Hematopoietic multipotent progenitor cell treated with erythropoietin and hydrocortisone succinate and interleukin-3 and kit ligand, for 4 days (in vitro differentiated cells): ENCODE measurements at places on chromosomes 13 and 19.

- DNase-seq, result no peak
These were observed 97.9 kb downstream of the DLEU7 start for GRCh38 chr13:50745542-50746115.

- no peak for DNase-seq
These were observed 167.4 kb upstream of the OBI1 start for GRCh38 chr13:78826312-78826711.

GRCh38 chr19:1860042-1860775 lies 3.2 kb downstream of the KLF16 start:
- DNase-seq, result peak; percentile 83

GRCh38 chr19:4645718-4646117 lies 6.4 kb downstream of the TNFAIP8L1 start:
- no peak for DNase-seq

GRCh38 chr13:95564733-95565291 lies 12.3 kb downstream of the CLDN10 start:
- DNase-seq, result peak; percentile 54

DNA sequence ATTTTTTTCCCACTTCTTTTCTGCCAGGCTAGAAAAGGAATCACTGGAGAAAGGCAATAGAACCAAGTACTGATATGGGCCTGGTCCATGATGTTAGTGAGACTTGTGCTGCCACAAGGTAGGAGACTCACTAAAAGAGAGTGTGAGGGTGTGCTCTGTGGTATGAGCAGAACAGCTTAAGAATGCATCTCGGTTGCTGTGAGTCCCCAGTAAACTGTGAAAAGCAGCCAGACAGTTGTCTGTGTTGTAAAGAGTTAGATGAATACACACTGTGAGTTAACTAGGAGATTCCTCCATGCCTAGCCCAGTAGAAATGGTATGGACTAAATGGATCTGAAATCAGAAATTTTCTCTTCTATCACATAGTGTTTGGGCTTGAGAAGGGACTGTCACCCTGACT lies 1177.3 kb upstream of the MIR17HG start:
- no peak for DNase-seq

- peak; percentile 46 for DNase-seq
These were observed 1.9 kb downstream of the TPM4 start for GRCh38 chr19:16077984-16078758.
